ENCODE measurements at places on chromosomes 13 and 19.
A peak's percentile ranks its signal among the peaks of the same experiment; 100 is the strongest.

- no peak for DNase-seq
Observed at GRCh38 chr19:16520986-16521624, 21.1 kb downstream of the CHERP start.

DNA sequence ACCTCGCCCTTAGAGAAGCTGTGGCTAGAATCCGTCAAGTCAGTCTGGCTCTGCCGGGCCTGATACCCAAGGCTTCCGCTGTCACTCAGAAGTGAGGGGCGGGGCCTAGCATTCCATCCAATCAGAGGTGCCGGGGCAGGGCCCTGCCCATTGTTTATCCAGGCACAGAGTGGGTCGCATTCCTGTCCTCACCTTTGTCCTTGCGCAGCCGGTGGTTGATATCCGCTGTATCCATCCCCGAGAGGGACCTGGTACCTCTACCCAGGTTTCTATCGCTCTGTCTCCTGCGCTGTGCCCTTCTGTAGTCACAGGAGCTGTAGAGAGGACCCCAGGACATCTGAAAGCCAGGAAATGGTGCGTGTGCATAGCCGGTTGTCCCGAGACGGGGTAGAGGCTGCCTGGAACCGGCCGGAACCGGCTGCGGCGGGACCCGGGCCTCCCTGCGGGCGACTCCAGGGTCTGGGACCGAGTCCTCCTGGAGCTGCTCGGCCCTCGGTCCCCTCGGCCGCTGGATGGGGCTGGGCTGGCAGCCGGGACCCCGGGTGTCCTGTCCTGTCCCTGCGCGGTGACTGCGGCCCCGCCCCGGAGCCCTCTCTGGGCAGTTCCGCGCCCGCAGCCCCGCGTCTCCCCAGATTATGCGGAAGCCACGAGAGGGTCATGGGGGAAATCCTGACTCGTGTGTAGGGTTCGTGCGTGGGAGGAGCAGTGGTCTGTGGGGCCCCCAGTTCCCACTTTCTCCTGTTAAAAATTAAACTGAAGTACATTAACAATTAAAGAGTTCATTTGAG is at the start of gene ZNF763:
ZNF763 (plus strand) TSS at position 183 of the 788 bp plus-strand sequence; CDS start at position 352, 169 bp downstream.
- peak; percentile 45 for DNase-seq

- no peak for DNase-seq
Observed at GRCh38 chr13:107233541-107233940, 665.6 kb upstream of the ARGLU1 start.

DNA sequence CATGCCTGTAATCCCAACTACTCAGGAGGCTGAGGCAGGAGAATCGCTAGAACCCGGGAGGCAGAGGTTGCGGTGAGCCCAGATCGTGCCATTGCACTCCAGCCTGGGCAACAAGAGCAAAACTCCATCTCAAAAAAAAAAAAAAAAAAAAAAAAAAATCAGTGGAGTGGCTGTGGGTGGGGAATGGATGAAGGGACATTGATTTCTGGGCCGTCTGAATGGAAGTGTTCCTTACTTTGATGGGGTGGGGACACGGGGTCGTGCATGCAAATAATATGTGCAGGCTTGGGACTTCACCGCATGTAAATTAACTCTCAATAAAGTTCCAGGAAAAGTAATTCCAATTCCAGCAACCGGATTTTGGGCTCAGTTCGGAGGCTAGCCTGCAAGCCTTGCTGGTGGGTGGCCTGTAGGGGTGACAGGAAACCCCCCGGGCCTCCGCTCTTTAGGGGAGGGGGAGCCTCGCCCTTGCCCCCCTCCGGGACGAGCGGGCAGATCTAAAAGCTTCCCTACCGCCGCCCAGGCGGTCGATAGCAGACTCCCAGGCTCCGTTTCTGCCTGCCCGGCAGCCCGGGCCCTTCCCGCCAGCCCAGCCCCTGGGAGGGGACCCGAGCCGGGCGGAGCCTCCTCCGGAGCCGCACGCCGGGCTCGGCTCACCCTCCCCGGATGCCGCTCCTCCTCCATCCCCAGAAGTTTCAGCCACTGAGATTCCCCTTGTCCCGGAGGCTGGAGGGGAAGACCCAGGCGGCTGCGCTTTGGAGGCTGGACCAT is 48.0 kb upstream of the ADGRE5 start:
- peak; percentile 8 for DNase-seq

- no peak for DNase-seq
Observed at GRCh38 chr19:1093811-1094553, 1.2 kb downstream of the POLR2E start.

- no peak for DNase-seq
Observed at GRCh38 chr13:110409581-110409992, 102.5 kb downstream of the COL4A2 start.

- DNase-seq: no peak
Observed at GRCh38 chr19:426725-427445, 17.9 kb upstream of the C2CD4C start.

DNA sequence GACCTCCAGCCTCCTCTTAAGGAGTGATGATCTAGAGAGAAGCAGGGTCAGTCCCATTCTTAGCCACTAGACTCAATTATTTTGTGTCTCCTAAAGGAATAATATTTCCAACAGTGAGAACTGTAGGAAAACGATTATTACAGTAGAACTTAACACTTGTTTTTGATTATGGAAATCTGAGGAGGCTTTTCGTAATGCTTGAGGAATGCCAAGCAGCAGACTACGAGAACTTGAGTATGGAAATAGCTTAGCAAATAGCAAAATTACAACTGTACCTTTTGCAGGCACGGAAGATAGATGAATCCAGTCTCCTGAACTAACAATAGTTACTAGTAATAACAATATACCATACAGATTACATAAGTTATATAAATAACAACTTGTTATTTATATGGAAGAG is 12.2 kb downstream of the BRD4 start:
- no peak for DNase-seq

GRCh38 chr19:38985262-38985661 is 9.7 kb upstream of the FBXO17 start:
- no peak for DNase-seq

- no peak for DNase-seq
Observed at GRCh38 chr19:50686310-50687032, 33.1 kb downstream of the SHANK1 start.

DNA sequence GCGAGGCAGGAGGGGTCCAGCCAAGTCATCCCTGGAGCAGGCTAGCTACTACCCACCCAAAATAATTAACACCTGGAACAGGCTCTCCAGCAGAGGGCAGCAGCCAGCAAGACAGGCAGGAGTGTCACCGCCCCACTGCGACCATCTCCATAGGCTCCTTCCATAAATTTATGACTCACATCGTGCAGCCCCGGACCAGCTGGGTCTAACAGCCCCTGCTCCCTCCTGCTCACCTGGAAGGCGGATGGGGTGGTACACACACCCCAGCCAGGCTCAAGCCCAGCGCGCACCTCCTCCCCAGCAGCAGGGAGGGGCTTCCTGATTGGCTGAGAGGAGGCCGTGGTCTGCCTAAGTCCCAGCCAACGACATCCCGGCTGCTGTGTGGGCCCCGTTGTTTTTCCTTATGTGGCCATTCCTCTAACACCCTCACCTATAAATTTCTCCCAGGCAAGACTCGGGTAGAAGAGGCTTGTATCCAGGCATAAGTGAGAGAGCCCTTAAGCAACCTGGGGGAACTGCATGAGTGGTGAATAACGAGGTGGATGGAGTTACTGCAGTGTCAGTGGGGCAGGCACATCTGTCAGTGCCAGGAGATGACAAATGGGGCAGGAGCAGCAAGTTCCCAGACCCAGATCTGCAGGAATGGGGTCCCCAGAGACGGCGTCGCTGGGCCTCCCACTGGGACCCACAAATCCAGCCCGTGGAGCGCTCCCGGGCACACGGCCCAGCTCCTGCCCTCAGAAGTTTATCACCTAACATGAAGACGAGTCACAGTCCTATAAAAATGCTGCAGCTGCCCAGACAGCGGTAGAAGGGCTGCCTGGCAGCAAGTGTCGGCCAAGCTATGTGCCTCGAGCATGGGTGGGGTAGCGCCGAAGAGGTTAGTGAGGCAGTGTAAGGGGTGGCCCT is 43.1 kb downstream of the CEBPG start:
- peak; percentile 25 for DNase-seq

DNA sequence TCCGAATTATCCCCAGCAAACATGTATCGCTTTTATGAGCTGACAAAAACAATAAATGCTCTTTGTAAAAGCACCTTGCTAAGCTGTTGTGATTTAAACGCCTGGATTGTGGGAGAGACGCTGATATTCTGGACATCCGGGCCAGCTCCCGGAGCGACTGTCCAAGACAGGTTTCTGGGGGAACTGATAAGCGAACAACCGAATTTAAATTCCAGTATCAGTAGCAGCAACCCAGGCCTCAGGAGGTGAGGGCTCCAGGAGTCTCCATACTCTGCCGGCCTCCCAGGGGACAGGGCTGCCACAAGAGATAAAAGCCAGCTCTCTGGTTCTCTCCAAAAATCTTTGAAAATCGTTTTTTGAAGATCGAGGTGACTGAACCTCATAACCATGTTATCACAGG is 50.3 kb upstream of the VSTM2B start:
- no peak for DNase-seq

GRCh38 chr13:39452834-39453233 is 150.2 kb downstream of the LHFPL6 start:
- DNase-seq: no peak

GRCh38 chr19:33499248-33499647 is 22.3 kb downstream of the PEPD start:
- no peak for DNase-seq

GRCh38 chr19:55902080-55902751 is 29.9 kb downstream of the NLRP13 start:
- no peak for DNase-seq

DNA sequence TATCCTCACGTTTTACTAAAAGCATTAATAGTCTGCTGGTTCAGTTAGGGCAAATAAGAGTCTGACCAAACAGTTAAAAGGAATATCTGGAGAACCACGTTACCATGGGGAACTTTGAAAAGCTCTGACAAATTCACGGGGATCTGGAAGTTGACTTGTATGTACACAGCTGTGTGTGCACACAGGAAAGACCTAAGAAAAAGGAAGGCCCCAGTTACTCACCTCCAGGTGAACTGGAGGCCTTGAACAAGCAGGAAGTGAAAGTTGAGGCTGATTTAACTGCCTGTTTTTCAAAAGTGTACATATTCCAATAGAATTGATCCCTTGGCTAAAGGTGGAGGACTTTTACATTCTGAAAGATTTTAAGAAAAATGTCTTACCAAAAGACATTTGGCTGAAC is 1891.6 kb upstream of the PCDH20 start:
- DNase-seq: no peak

DNA sequence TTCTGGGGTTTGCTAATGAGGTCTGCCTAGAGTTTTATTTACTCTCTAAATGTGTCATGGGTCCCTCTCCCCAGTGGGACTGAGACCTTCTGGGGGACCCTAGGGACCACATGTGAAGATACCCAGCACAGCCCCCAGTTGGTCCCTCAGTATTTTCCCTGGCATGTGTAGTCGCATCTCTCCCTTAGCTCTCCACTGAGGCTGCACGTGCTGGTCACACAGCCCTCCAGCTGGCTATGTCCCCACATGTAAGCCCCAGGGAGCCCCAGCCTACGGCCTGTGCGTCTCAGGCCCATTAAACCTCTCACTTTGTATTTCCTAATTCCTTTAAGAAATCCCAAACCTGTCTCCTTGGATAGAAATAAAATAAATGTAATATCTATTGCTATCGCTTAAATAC is 189.6 kb upstream of the TSHZ3 start:
- no peak for DNase-seq

DNA sequence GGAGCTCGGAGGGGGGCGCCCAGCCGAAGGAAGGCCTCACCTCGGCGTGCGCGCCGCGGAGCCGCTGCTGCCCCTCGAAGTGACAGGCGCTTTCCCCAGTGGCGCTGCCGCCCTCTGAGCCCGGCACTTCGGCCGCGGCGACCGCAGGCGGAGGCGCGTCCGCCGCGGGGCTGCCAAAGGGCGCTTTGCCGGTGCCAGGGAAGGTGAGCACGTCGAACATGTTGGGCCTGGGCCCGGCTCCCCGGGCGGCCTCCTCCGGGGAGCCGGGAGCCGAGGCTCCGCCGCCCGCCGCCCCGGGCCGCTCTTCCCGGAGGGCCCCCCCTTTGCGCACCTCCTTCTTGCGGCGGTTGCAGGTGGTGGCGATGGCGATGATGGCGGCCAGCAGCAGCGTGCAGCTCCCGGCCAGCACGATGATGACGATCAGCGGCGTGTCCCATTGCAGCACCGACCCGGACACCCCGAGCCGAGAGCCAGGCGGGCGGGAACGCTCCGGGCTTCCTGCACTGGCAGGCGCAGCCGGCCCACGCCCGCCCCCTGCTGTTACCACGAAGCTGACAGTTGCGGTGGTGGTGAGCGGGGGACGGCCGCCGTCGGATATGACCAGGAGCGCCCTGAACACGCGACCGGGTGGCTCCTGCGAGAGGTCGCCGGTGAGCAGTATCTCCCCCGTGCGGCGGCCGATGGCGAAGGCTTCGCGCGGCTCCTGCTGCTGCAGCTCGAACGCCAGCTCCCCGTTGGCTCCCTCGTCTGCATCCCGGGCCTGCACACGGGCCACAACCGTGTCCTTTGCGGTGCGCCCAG is 2.5 kb downstream of the PCDH8 start:
- no peak for DNase-seq

GRCh38 chr13:60150538-60150937 is 13.2 kb downstream of the DIAPH3 start:
- DNase-seq: no peak

- no peak for DNase-seq
Observed at GRCh38 chr19:46733690-46734292, 12.1 kb upstream of the FKRP start.

GRCh38 chr19:1146412-1146699 is 27.7 kb downstream of the SBNO2 start:
- no peak for DNase-seq

- no peak for DNase-seq
Observed at GRCh38 chr19:1122972-1123363, 19.2 kb downstream of the GPX4 start.

- no peak for DNase-seq
Observed at GRCh38 chr13:85665286-85665685, 133.9 kb downstream of the SLITRK6 start.

DNA sequence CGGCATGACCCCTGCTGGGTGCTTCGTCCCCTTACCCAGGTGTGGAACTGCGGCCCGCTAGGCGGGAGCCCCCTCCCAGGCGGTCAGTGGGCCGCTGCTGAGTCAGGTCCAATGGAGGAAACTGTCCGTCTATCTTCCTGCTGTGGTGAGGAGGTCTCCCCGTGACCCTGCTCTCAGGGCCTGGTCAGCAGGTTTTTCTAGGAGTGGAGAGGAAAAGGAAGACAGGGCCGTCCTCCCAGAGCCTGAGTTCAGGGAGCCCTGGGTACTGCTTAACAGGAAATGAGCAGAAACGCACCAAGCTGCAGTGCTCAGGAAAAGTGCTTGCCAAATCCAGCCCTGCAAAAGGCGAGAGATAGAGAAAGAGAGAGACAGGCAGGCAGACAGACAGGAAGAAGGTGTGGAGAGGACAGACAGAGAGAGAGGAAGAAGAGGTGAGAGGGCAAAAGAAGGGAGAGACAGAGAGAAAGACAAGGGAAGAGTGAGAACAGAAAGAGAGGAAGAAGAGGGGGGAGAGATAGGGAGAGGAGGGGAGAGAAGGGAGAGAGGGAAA is 10.3 kb downstream of the SH3GL1 start:
- no peak for DNase-seq

- no peak for DNase-seq
Observed at GRCh38 chr19:35776102-35776788, 881 bp downstream of the ARHGAP33 start.

GRCh38 chr19:42286349-42287016 is 15.4 kb upstream of the PRR19 start:
- DNase-seq: no peak

- no peak for DNase-seq
Observed at GRCh38 chr13:73536865-73537264, 478.1 kb downstream of the KLF5 start.

- no peak for DNase-seq
Observed at GRCh38 chr19:30256496-30256850, 115.7 kb upstream of the ZNF536 start.
